ENCODE measurements at places on chromosomes 5 and 9. TPM values are rescaled to one million over a fixed set of nuclear protein-coding genes. Genes with fewer than 3 reads are reported as not detected.

The C5orf63 gene
- total RNA-seq = 0.36 TPM

The PCDHA5 gene
- total RNA-seq = 1.7 TPM

The HRH2 gene
- total RNA-seq = 1.9 TPM

The STXBP1 gene
- total RNA-seq = 39.6 TPM

The GSN gene
- 357 TPM for total RNA-seq

The TSSK1B gene
- total RNA-seq = 0.20 TPM

The INSYN2B gene
- 0.10 TPM for total RNA-seq

The SLC45A2 gene
- total RNA-seq = 0.82 TPM

DNA sequence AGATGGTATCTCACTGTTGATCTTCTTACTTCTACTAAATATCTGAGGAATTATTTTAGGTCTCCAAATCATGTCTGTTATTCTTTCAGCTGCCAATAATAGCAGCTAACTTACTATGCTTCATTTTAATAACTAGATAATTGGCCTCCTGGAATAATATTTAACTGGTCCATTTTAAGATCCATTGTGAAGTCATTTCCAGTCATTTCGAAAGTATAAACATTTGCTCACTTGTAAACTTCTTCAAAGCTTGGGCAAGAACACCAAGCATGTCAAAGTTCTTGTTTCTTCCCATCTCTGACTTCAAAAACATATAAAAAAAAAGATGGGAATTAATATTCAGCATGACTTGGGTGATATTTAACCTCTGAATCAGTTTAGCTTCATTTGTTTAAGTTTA, 61.4 kb upstream of the MRPS30 start:
- no peaks in the 10 kb centered on the region for H3K36me3 ChIP-seq
- no peaks in the 10 kb centered on the region for H3K4me1 ChIP-seq
- no peak overlapping the region for H3K4me3 ChIP-seq
- H3K27me3 ChIP-seq = no peaks in the 10 kb centered on the region
- no peak overlapping the region for H3K27ac ChIP-seq
- DNase-seq = no peak

DNA sequence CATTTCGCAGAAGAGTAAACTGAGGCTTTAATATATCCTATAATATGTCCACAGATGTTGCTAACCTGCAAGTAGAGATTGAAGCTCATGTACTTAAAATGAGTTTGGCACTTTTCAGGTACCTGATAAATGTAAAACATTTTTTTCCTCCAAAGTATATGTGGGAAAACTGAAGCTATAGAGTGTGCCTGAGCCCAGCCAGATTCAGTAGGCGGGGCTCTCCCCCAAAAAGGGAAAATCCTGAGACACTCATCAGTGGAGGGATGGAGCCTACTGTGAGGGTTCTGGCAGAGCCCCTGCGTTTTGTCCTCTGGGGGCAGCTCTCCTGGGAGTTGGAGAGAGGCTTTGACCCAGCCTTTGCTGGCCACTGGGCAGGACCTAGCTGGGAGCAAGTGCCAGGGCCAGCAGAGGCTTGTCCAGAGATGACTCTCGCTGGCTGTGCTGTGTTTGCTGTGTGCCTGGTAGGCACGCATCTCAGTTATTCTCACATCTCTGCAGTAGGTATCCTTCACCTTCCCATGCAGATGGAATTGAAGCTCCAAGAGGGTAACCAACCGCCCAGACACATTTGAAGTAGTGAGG, 81.1 kb upstream of the SPRY4 start:
- no peaks in the 10 kb centered on the region for H3K27me3 ChIP-seq
- no peak for DNase-seq
- H3K4me3 ChIP-seq = no peak overlapping the region
- peaks cover 3% of the 10 kb centered on the region for H3K4me1 ChIP-seq
- H3K27ac ChIP-seq = no peak overlapping the region

- no peaks in the 10 kb centered on the region for H3K27me3 ChIP-seq
- no peak for DNase-seq
- no peak overlapping the region for H3K27ac ChIP-seq
- peaks cover 3% of the 10 kb centered on the region for H3K36me3 ChIP-seq
- peaks cover 13% of the 10 kb centered on the region for H3K4me1 ChIP-seq
Measured at GRCh38 chr9:127912882-127913281, 4.0 kb downstream of the ST6GALNAC4 start.

GRCh38 chr5:97735209-97735608, 552.2 kb upstream of the RIOK2 start:
- H3K4me1 ChIP-seq = no peaks in the 10 kb centered on the region
- H3K4me3 ChIP-seq = no peak overlapping the region
- no peaks in the 10 kb centered on the region for H3K27me3 ChIP-seq
- no peaks in the 10 kb centered on the region for H3K36me3 ChIP-seq

GRCh38 chr5:6036006-6036405, 342.3 kb downstream of the MED10 start:
- H3K4me3 ChIP-seq = no peak overlapping the region
- H3K4me1 ChIP-seq = no peaks in the 10 kb centered on the region
- no peaks in the 10 kb centered on the region for H3K27me3 ChIP-seq
- no peak for DNase-seq

- no peak overlapping the region for H3K4me3 ChIP-seq
- DNase-seq = no peak
- no peaks in the 10 kb centered on the region for H3K36me3 ChIP-seq
- H3K27me3 ChIP-seq = no peaks in the 10 kb centered on the region
- H3K27ac ChIP-seq = no peak overlapping the region
- H3K4me1 ChIP-seq = no peaks in the 10 kb centered on the region
Measured at GRCh38 chr5:25863811-25864210, 1174.6 kb downstream of the CDH9 start.

DNA sequence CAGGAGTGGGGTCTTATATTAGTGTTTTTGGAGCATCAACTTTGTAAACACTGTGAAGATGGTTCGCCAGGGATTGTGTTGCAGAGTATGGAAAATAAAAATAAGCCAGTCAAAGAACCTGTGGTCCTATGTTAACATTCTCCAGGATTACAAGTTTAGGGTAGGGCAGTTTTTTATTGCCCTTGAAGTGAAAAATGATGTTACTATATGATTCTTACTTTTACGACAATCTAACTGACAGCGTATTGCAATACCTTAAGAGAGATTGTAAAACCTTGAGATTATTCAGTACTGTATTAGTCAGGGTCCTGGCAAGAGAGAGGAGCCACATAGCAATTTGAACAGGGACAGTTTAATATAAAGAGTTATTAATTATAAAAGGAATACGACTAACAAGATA, 144.7 kb upstream of the ZNF608 start:
- H3K4me3 ChIP-seq = no peak overlapping the region
- no peaks in the 10 kb centered on the region for H3K4me1 ChIP-seq
- no peak overlapping the region for H3K27ac ChIP-seq
- H3K36me3 ChIP-seq = no peaks in the 10 kb centered on the region
- H3K27me3 ChIP-seq = no peaks in the 10 kb centered on the region

GRCh38 chr9:135126451-135127187, 39.2 kb downstream of the OLFM1 start:
- H3K36me3 ChIP-seq = no peaks in the 10 kb centered on the region
- no peaks in the 10 kb centered on the region for H3K4me1 ChIP-seq
- H3K27ac ChIP-seq = no peak overlapping the region
- DNase-seq = peak; percentile 46

DNA sequence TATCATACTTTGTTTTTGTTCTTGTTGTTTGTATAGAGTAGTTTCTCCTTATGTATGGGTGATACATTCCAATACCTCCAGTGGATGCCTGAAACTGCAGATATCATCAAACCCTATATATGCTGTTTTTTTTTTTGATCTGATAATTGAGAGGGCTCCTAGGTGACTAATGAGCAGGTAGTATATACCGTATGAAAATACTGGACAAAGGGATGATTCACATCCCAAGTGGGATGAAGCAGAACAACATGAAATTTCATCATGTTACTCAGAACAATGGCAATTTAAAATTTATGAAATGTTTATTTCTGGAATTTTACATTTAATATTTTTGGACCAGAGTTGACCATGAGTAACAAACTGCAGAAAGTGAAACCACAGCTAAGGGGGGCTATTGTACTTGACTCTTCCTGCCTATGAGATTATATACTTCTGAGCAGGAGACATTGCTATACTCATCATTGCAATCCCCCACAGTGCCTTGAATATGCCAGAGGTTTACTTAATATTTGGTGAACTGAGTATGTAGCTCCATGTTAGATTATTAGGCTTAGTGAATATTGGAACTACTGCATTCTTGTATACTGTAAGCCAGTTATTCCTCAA, 258.7 kb upstream of the FBXL7 start:
- H3K27me3 ChIP-seq = no peaks in the 10 kb centered on the region
- no peak overlapping the region for H3K27ac ChIP-seq
- H3K4me1 ChIP-seq = no peaks in the 10 kb centered on the region
- H3K36me3 ChIP-seq = no peaks in the 10 kb centered on the region
- DNase-seq = no peak

- no peaks in the 10 kb centered on the region for H3K27me3 ChIP-seq
- no peak overlapping the region for H3K27ac ChIP-seq
- no peak overlapping the region for H3K4me3 ChIP-seq
- no peak for DNase-seq
- no peaks in the 10 kb centered on the region for H3K4me1 ChIP-seq
- no peaks in the 10 kb centered on the region for H3K36me3 ChIP-seq
Measured at GRCh38 chr9:27673641-27674040, 100.4 kb upstream of the C9orf72 start.

GRCh38 chr9:123776708-123777537, 153.0 kb downstream of the DENND1A start:
- no peaks in the 10 kb centered on the region for H3K27me3 ChIP-seq
- no peaks in the 10 kb centered on the region for H3K4me1 ChIP-seq
- no peaks in the 10 kb centered on the region for H3K36me3 ChIP-seq
- no peak for DNase-seq
- no peak overlapping the region for H3K27ac ChIP-seq

GRCh38 chr9:92564982-92565381, 29.2 kb upstream of the ECM2 start:
- peak; percentile 82 for DNase-seq
- peak overlapping the region; percentile 0 for H3K27ac ChIP-seq
- H3K4me3 ChIP-seq = no peak overlapping the region
- H3K36me3 ChIP-seq = no peaks in the 10 kb centered on the region

GRCh38 chr5:172147857-172148256, 40.2 kb downstream of the STK10 start:
- no peak overlapping the region for H3K27ac ChIP-seq
- no peaks in the 10 kb centered on the region for H3K27me3 ChIP-seq
- H3K36me3 ChIP-seq = peaks cover 2% of the 10 kb centered on the region
- no peak for DNase-seq
- no peak overlapping the region for H3K4me3 ChIP-seq
